Effector memory CD4-positive, alpha-beta T cell (primary cell): ENCODE measurements at places on chromosomes 4 and X.
A peak's percentile ranks its signal among the peaks of the same experiment; 100 is the strongest.

DNA sequence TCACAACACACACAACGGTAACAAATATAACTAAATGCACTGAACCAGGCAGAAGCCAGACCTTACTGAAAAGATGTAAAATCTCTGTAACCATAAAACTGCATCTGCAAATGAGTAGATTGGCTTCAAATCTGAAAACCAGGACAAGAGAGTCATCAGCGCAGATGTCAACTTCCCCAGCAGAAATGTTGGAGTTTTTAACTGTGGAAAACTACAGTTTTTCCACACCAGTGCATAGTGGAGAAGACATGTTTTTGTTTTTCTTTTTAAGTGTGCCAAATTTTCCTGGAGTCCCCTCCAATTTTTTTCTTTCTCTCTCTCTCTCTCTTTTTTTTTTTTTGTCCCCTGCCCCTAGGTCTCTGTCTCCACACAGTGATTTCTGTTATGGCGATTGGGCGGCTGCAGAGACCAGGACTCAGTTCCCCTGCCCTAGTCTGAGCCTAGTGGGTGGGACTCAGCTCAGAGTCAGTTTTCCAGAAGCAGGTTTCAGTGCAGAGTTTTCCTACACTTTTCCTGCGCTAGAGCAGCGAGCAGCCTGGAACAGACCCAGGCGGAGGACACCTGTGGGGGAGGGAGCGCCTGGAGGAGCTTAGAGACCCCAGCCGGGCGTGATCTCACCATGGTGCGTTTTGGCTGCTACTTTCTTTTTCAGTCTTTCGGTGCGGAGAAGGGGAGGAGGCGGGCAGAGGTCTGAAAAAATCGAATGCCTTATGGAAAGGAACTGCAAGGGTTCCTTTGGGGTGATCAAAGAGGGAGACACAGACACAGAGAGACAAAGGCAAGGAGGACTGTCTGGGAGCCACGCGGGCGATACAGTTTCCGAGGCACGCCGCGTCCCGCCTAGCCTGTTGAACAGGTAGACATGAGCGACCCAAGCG is at the start of gene GUCY1A1:
Gene GUCY1A1 (plus strand): TSS at position 505 of the 878 bp plus-strand sequence. CDS start 30,020 bp downstream, outside the sequence.
- DNase-seq = no peak

- no peak for DNase-seq
Measured at GRCh38 chrX:134362560-134363089, 97.3 kb upstream of the HPRT1 start.

DNA sequence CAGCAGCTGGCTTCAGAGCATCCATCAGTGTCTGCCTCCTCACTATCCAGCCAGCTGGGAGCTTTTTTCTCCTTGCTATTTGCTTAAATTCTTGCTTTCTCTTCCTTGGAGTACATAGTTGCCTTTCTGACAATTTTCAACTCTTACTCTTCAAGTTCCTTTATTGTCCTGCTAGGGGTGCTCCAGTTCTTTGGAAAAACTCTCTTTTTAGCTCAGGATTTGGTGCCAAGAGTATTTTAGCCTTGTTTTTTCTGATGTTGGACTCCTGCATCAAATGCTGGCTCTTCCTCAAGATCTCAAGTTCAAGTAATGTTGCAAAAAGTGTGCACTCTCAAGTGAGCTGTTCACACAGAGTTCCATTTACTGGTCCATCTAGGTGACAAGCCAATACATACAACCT is 126.4 kb downstream of the KDR start:
- no peak for DNase-seq

DNA sequence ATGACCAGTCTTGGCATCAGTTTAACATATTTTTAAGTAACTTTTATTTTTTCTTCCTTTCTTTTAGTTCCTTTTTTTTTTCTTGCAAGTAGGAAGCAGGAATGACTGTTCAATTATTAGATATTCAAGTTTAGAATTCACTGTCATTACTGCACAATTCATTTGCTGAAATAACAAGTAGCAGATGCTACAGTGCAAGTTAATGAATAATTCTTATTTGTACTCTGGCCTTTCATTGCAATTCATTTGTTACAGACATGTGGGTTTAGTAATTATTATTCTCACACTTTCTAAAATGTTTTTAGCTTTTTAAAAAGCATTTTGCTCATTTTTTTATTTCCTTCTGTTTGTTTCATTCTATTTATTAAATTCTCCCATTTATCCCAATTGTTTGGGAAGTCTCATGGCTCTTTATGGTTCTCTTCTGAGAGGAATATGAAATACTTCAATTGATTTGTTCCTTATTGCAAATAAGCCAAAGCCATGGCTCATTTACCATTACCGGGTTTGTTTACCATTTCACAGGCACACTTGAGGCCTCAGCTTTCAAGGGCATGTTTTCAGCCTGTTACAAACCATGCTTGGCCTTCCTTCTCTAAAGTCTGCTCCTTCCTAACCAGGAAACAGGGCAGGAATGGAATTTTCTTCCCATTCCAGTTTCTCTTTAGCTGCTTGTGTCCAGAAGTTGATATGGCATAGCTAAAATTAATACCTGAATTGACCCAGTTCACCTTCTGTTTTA is 4.6 kb upstream of the DCAF4L1 start:
- no peak for DNase-seq

DNA sequence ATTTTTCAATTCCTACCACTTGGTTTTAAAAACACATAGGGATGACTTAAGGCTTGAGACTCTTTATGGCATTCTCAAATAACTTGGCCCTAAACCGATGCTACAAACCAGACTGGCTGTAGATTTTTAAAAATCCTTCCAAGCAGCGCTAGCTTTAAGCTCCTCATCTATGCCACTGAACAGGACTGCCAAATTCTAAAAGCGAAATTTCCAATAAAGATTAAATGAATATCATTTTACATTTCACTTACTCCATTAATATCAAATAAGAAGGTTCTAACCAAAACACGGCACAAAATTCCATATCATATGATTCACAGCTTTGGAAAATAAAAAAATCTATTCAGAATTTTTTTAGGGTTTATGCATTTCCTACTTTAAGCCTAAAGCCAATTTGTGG is 134.2 kb downstream of the FANCB start:
- DNase-seq = no peak

DNA sequence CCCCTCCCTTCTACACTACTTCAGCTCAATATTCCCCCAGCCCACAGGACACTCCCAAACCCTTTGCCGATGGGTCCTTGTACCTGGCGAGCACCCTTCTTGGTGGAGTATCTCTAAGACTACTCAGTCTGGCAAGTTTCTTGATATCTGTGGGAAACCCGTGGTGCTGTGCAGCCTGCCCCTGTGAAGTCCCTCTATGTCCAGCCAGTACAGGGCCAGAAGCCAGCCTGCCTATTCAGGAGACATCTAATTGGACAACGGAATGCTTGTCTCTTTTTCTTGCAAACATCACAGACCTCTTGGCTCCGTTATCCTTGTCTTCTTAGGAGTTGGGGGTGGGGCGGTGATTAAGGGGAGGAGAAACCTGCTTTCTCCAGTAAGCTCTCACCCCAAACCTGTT is 3.7 kb upstream of the IGFBP7 start:
- DNase-seq = no peak

GRCh38 chr4:46329118-46329976 is 60.6 kb downstream of the GABRA2 start:
- DNase-seq = no peak

GRCh38 chr4:242121-242848 is 63.0 kb downstream of the ZNF732 start:
- peak; percentile 44 for DNase-seq

GRCh38 chr4:105657117-105657765 is 51.2 kb downstream of the INTS12 start:
- no peak for DNase-seq

DNA sequence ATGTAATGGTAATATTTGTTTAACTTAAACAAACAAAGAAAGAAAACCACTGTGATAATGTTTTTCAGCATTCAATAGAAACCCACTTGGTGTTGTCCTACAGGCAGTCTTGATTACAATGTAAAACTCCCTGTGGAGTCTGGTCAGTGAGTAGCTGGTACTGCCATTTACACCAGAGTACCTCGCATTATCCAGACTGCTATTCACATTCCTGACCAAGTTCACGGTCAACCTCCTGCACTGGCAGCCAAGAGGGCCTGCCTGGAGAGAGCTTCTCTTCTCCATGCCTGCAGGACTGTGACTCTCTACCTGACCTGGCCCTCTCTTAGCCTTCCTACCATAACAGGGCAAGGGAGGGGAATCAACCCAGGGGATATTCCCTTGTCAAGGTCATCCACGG is 2.9 kb upstream of the LONRF3 start:
- no peak for DNase-seq

DNA sequence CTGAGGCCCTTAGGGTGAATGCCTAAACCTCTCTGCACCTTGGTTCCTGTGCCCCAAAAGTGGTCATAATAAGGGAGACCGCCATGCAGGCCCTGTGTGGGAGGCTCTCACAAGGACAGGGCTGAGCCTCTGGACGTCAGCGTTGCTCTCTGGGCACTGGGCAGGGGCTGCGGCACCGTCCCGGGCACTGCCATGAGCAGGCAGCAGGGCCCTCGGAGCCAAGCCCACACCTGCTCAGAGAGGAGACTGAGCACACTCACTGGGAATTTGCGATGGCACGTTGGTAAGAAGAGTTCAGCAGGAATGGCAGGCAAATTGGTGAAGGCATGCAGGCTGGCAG is 123.4 kb downstream of the HMX1 start:
- DNase-seq = no peak

- no peak for DNase-seq
Measured at GRCh38 chrX:75781611-75782010, 3.4 kb downstream of the MAGEE2 start.

- DNase-seq = no peak
Measured at GRCh38 chr4:55571806-55572205, 20.2 kb downstream of the PDCL2 start.

DNA sequence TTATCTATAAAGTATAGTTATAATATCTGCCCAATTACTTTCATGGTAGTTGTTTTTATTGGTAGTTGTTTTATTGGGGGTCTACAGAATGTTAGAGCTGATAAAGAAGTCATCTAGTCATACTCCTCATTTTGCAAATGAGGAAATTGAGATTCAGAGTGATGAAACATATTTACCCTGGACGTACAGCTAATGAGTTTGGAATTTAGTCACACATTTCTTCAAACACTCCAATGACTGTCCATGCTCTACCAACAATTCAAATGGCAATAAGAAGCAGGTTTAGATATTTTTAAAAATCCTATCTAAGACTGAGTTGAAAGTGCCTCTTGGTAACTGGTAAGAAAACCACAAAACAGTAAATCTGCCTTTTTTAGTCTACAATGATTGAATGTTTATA is 98.2 kb downstream of the MAGEC1 start:
- DNase-seq = no peak

- no peak for DNase-seq
Measured at GRCh38 chr4:22071749-22072148, 123.2 kb upstream of the KCNIP4 start.

GRCh38 chr4:127782275-127783025 is at the start of gene HSPA4L:
HSPA4L (plus strand) TSS chr4:127782322; CDS start chr4:127782551, 229 bp downstream.
- DNase-seq = peak; percentile 5

DNA sequence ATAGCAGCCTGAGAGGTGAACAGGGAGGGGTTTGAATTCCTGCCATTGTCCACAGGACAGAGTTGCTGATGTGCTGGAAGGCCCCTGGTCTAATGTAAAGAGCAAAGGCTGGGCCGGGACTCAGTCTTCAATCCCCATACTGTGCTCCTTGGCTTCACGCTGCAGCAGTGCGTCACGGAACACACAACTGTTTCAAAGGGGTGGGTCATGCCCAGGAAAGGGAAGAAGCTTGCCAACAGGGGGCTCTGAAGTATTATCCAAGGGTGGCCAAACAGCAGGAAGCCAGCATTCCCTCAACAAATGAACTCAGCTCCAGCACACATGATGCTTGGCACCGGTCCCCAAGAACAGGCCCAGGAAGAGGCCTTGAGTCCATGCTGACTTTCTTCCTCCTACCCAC is 122.5 kb downstream of the NFKB1 start:
- no peak for DNase-seq

GRCh38 chr4:74009307-74009706 is 10.8 kb upstream of the CXCL5 start:
- DNase-seq = no peak

DNA sequence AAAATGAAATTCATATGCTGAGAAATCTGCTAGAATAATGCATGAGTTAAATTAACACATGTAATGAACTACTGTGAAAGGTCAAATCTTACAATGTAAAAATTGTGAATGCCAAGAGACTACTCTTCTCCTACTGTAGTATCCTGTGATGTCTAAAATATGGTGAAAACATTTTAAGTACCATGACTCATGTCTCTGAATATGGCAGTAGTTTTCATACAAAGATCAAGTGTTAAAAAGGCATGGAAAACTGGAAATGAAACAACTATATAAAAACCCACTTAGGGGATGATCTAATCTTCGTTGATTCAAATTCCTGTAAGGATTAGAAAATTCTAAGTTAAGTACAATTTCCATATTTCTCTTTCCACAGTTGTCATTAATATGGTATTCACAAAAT is 221.3 kb downstream of the PPP3CA start:
- DNase-seq = no peak

- DNase-seq = no peak
Measured at GRCh38 chrX:69226459-69227158, 61.4 kb upstream of the PJA1 start.
